ENCODE measurements at places on chromosomes 2 and 18.

DNA sequence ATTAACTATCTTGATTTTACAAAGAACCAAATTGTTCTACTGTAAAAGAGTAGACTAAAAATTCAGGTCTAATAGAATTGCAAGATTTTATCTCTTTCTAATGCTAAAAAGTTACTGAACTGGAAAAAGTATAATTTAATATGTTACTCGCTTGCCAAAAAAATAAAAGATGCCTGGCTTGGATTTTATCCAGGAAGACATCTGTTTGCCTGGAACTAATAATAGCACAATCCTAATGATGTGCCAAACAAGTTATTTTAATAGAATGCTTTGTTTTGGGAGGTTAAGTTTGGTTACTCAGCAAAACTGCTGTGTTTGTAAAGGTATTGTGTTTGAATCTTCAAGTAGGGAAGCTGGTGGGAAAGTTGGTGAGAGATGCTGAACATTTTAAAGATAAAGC lies 19.4 kb upstream of the ZSWIM2 start:
- no peaks in the 10 kb centered on the region for H3K4me1 ChIP-seq
- H3K27me3 ChIP-seq: no peaks in the 10 kb centered on the region
- no peak overlapping the region for H3K4me3 ChIP-seq
- DNase-seq: no peak

- no peak within 1 kb of the TSS for H3K27ac ChIP-seq
- no peak within 1 kb of the TSS for H3K4me3 ChIP-seq
- no peak for DNase-seq
- H3K4me1 ChIP-seq: no peaks in the 10 kb centered on the region
- H3K36me3 ChIP-seq: no peaks in the 10 kb centered on the region
Observed at GRCh38 chr2:112784199-112785189, at the start of gene IL1A. Gene IL1A (minus strand): TSS chr2:112784493. CDS start chr2:112783770, 723 bp downstream.

GRCh38 chr2:230226051-230226551 lies 565 bp downstream of the SP140 start:
- H3K4me3 ChIP-seq: no peak overlapping the region
- H3K36me3 ChIP-seq: no peaks in the 10 kb centered on the region

GRCh38 chr2:73043929-73044832 lies 27.3 kb downstream of the SFXN5 start:
- no peaks in the 10 kb centered on the region for H3K27me3 ChIP-seq
- DNase-seq: no peak
- H3K4me3 ChIP-seq: no peak overlapping the region
- peaks cover 5% of the 10 kb centered on the region for H3K36me3 ChIP-seq

DNA sequence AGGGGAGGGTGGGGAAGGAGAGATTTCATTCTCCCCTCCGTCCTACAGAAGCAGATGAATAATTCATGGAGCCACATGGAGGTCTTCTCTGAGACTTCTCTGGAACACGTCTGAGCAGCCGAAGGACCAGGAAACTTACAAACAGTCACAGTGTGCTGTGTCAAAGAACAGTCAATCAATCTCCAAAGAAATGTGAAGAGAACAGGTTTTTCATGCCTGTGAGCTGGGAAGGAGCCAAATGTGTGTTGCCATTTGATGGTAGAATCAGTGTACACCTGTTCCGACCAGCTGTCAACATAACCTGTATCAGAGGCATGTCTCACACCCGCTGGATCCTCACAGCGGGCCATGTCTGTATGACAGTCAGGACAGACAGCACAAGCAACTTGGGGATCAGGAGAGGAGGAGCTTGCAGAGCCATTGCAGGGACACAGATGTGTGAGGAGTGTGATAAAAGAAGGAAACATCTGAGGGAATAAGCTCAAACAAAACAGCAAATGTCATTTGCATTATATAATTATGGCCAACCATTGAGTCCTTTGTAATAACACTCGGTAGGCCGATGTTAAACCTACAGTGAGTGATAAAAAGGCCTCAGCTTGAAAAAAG lies 298.5 kb downstream of the EN1 start:
- no peaks in the 10 kb centered on the region for H3K27me3 ChIP-seq
- no peaks in the 10 kb centered on the region for H3K4me1 ChIP-seq
- H3K36me3 ChIP-seq: no peaks in the 10 kb centered on the region
- no peak overlapping the region for H3K27ac ChIP-seq
- no peak for DNase-seq

DNA sequence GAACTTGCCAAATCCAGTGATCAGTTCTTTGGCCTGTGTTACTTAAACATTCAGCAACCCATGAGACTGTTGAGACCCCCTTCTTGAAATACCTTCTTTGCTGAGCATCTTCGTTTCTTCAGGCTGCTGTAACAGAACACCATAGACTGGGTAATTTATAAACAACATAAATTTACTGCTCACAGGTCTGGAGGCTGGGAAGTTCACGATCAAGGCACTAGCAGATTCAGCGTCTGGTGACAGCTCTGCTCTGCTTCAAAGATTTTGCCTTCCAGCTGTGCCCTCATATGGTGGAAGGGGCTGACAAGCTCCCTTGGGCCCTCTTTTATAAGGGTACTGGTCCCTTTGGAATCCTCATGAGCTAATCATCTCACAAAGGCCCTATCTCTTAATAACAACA lies 28.8 kb upstream of the TSPYL6 start:
- no peaks in the 10 kb centered on the region for H3K4me1 ChIP-seq
- H3K36me3 ChIP-seq: no peaks in the 10 kb centered on the region
- no peak for DNase-seq
- no peak overlapping the region for H3K27ac ChIP-seq
- no peak overlapping the region for H3K4me3 ChIP-seq

- no peaks in the 10 kb centered on the region for H3K27me3 ChIP-seq
- H3K4me1 ChIP-seq: peaks cover 2% of the 10 kb centered on the region
- H3K4me3 ChIP-seq: no peak overlapping the region
- no peaks in the 10 kb centered on the region for H3K36me3 ChIP-seq
- DNase-seq: peak; percentile 31
Observed at GRCh38 chr2:241901500-241902351, 32.2 kb downstream of the RTP5 start.

- no peaks in the 10 kb centered on the region for H3K4me1 ChIP-seq
- H3K36me3 ChIP-seq: no peaks in the 10 kb centered on the region
- H3K4me3 ChIP-seq: no peak overlapping the region
- DNase-seq: no peak
- no peak overlapping the region for H3K27ac ChIP-seq
Observed at GRCh38 chr2:181235011-181235410, 222.2 kb upstream of the ITGA4 start.

DNA sequence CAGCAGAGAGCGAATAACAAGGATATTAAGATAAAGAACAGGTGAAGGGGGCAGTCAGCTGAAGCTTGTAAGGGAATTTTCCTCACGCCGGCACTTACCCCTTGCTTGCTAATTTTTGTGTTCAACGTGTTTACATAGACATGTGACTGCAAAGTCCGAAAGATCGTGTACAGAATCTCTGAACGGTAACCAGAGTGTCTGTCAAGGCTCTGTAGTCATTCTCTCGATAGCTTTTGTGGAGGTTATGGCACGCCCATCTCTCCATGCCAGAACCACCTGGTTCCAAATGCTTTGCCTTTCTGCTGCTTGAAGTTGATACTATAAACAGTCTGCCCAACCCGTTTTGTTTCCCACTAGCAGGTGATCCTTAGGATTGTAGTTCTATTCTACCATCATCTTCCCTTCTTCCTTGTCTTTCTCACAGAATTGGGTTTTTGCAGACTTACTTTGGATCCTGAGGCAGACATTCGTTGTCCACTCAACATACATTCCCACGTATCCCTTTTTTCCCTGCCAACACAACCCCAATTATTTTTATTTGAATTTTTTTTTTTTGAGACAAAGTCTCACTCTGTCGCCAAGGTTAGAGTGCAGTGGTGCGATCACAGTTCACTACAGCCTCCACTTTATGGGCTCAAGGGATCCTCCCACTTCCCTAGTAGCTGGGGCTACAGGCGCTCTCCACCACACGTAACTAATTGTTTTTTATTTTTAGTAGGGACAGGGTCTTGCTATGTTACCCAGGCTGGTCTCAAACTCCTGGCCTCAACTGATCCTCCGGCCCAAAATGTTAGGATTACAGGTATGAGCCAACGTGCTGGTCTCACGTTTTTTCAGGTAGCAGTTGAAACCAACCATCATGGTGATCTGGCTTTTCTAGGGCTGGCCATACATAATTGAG lies 1.3 kb upstream of the USP34 start:
- peak overlapping the region; percentile 88 for H3K4me3 ChIP-seq
- H3K27me3 ChIP-seq: no peaks in the 10 kb centered on the region
- no peaks in the 10 kb centered on the region for H3K36me3 ChIP-seq
- H3K27ac ChIP-seq: peak overlapping the region; percentile 92

DNA sequence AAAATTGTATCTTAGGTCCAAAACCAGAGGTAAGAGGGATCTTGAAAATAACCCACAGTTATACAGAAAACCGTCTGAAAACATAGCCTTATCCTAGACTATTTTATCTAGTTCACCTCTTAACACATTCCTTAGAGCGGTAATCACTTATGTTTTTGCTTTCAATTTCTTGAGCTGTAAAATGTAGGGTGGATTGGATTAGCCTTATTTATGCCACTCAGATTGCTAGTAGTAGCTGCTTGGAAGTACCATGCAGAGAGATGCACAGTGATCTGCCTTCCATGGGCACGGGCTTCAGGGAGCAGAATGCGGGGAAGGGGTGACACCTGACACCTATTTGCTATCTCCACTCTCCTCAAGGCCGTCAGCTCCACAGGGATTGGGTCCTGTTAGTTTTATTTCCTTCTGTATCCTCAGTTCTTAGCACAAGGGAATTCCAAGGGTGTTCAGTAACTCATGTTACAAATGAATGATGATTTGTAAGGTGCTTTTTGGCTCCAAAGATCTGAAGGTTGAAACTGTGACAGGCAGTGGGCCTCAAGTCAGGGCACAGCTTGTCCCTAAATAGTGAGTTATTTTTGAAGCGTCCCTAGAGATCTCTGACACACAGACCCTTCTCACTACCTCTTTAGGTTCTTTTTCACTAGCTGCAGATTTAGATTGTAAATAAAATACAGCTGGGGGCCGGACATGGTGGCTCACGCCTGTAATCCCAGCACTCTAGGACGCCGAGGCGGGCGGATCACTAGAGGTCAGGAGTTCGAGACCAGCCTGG lies 64.0 kb upstream of the PMAIP1 start:
- no peaks in the 10 kb centered on the region for H3K36me3 ChIP-seq
- DNase-seq: no peak
- no peak overlapping the region for H3K27ac ChIP-seq
- no peak overlapping the region for H3K4me3 ChIP-seq
- peaks cover 4% of the 10 kb centered on the region for H3K27me3 ChIP-seq

DNA sequence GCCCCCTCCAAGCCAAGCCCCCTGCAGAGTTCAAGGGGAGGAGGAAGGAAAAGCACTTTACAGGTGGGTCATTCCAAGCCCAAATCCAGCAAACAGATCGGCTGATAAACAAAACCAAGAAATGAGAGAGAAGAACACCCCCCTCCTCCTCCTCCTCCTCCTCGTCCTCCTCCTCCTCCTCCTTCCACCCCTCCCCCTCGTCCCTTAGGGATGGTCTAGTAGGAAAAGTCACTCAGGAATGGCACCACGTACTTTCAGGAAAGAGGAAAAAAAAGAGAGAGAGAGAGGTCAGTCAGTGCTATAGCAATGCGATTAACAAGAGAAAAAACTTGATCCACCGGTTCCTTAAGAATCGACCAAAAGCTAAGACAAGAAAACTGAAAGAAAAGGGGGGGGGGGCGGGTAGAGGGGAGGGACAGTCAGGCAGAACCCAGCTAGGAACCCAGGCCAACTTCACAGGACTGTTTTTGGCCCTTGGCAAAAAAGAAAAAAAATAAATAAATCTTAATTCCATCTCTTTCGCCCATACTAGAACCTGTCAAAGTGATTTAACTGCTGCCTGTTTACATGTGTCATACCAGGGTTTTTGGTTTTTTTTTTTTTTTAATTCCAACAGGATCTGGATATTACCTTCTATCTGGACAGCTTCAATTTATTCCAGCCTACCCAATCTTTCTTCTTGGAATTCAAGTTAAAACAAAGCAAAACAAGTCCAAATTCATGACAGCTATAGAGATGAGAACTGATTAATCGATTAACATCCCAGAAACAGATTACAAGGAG lies 906 bp downstream of the IKZF2 start:
- no peak for DNase-seq
- peak overlapping the region; percentile 84 for H3K4me3 ChIP-seq
- H3K4me1 ChIP-seq: no peaks in the 10 kb centered on the region

DNA sequence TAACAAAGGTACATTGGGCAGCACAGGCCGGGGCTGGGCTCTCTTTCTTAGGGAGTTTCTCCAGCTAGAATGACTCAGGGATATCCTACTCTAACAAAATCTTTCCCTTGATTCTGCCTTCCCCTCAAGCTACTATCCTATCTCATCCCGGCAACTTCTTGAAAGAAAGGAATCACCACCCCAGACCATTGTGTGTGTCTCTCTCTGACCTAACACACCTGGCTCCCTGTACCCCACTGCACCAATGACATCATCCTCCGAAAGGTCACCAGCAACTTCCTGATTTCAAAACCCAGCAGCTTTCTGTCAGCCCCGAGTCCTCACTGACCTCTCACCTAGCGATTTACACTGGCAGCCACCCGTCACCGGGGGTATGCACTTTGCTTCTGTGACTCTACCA lies 72.1 kb upstream of the MAP4K4 start:
- H3K4me1 ChIP-seq: peaks cover 6% of the 10 kb centered on the region
- H3K36me3 ChIP-seq: no peaks in the 10 kb centered on the region
- DNase-seq: peak; percentile 46
- H3K27ac ChIP-seq: no peak overlapping the region

GRCh38 chr18:71809711-71810110 lies 734.4 kb downstream of the CBLN2 start:
- no peak overlapping the region for H3K4me3 ChIP-seq
- H3K36me3 ChIP-seq: no peaks in the 10 kb centered on the region
- no peaks in the 10 kb centered on the region for H3K27me3 ChIP-seq
- DNase-seq: no peak
- H3K27ac ChIP-seq: no peak overlapping the region

DNA sequence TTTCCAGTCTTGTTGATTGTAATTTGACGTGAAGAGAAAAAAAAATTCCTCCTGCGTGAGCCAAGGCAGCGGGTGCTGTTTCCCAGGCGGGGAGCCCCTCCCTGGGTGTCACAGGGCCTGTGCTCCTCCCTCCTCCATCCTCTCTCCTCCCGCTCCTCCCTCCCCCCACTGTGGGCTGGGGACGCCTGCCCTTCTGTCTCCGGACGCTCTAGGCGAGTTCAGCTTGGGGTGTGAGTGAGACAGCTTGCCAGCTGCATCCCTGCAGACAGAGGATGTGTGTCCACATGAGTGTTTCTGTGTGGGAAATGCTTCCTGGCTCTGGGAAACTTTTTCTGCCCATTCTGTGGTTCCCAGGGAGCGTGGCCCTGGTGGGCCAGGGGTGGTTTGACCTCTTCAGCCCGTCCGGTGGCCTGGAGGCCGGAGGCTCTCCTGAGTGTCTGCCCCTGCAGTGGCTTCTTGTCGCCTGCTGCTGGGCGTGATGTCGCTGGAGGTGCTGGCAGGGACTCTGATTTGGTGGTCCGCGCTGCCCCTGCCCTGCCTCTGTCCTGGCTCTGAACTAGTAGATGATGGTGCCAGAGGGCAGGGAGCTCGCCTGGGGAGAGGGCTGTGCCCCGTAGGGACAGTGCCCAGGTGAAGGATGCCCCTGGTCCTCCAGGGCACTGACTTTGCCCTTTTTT lies 96.4 kb downstream of the USP40 start:
- peaks cover 54% of the 10 kb centered on the region for H3K36me3 ChIP-seq
- H3K4me1 ChIP-seq: no peaks in the 10 kb centered on the region
- no peak for DNase-seq
- no peaks in the 10 kb centered on the region for H3K27me3 ChIP-seq
